Thyroid gland (tissue), 4 donors: ENCODE measurements at places on chromosomes 16 and 17.

DNA sequence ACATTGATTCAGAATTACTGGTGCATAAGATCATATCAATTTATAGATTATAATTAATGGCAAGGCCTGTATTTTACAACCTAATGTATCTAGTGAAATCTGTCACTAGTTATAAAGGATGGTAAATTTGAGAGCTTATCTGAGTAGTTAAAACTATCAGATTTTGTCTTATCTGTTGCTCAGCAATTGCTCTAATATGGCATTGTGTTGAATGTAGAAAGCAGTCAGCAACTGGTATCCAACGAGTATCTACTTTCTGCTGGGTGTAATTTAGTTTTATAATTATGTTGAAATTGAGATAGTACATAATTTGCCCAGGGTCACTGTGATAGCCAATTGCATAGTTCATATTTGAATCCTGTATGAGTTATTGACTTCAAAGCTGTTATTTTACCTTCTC, 1005.7 kb downstream of the CDH11 start:
- no peaks in the 10 kb centered on the region for H3K4me1 ChIP-seq
- H3K4me3 ChIP-seq = no peak overlapping the region
- H3K27ac ChIP-seq = no peak overlapping the region
- DNase-seq = no peak
- H3K36me3 ChIP-seq = no peaks in the 10 kb centered on the region

- DNase-seq = no peak
- H3K4me3 ChIP-seq = no peak overlapping the region
- no peak overlapping the region for H3K27ac ChIP-seq
- H3K27me3 ChIP-seq = no peaks in the 10 kb centered on the region
- peaks cover 9% of the 10 kb centered on the region for H3K4me1 ChIP-seq
Measured at GRCh38 chr17:78672871-78673371, 95.7 kb upstream of the DNAH17 start.

GRCh38 chr16:50152351-50152806, 727 bp upstream of the TENT4B start:
- peaks cover 17% of the 10 kb centered on the region for H3K4me1 ChIP-seq
- peak overlapping the region; percentile 90 for H3K27ac ChIP-seq
- H3K27me3 ChIP-seq = no peaks in the 10 kb centered on the region
- H3K36me3 ChIP-seq = no peaks in the 10 kb centered on the region
- DNase-seq = peak; percentile 47
- H3K4me3 ChIP-seq = peak overlapping the region; percentile 90

DNA sequence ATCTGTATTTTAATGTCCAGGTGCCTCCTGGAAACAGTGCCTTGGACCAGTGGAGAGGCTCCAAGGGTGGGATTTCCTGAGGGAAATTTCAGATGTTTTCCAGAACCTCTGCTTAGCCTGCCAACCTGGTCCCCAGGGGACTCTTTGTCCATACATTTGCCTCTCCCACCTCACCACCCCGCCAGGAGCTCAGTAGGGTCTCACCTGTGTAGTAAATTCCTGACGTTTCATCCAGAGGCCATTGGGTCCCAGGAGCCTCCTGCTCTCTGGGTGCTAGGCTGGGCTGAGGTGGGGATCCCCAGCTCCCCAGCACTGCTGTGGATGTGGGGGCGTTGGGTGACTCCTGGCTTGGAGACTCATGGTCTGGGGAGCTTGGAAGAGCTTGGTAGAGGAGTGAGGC, 2.7 kb downstream of the NLRP1 start:
- no peaks in the 10 kb centered on the region for H3K36me3 ChIP-seq
- DNase-seq = no peak
- H3K4me1 ChIP-seq = peaks cover 32% of the 10 kb centered on the region
- H3K27ac ChIP-seq = no peak overlapping the region

- no peaks in the 10 kb centered on the region for H3K36me3 ChIP-seq
- H3K27me3 ChIP-seq = no peaks in the 10 kb centered on the region
- no peak for DNase-seq
- H3K27ac ChIP-seq = no peak overlapping the region
- H3K4me1 ChIP-seq = no peaks in the 10 kb centered on the region
- no peak overlapping the region for H3K4me3 ChIP-seq
Measured at GRCh38 chr16:88363239-88363891, 19.4 kb upstream of the ZNF469 start.

GRCh38 chr16:14668556-14669223, 25.4 kb downstream of the PLA2G10 start:
- no peak overlapping the region for H3K27ac ChIP-seq
- no peaks in the 10 kb centered on the region for H3K27me3 ChIP-seq
- peaks cover 39% of the 10 kb centered on the region for H3K36me3 ChIP-seq
- no peak for DNase-seq
- H3K4me1 ChIP-seq = no peaks in the 10 kb centered on the region

GRCh38 chr16:22098405-22099255, 6.3 kb downstream of the VWA3A start:
- H3K36me3 ChIP-seq = no peaks in the 10 kb centered on the region
- no peak for DNase-seq
- no peaks in the 10 kb centered on the region for H3K4me1 ChIP-seq

DNA sequence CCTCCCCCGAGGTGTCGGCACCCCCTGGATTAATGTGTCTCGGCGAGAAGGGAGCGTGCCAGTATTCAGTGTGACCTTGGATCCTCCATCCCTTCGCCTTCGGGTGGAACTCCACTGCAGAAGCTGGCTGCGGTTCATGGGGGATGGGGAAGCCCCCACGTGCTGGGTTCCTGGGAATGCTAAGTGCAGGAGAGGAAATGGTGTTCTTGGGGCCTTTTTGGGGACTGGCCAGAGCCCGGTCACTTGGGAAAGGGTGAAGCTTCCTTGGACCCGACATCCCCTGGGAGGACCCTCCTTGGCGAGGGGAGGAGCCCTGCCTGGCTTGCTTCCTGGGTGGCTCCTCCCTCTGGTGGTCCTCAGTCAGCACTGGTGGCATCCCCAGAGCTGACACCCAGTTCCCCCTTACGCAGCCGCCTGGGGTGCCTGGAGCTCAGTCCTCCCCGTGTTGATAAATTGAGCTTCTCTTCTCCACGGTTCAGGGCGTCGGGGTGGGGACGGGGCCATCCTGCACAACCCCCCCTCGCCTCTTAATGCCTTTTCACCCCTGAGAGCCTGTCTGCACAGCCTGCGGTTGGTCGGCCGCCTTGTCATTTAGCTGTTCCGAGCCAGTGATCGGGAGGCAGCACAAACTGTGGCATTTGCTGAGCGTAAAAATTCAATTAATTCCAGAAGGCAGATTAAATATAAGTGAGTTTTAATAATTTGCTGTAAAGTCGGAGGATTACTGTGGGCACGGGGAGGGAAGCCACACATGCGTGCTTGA, 30.7 kb upstream of the GSE1 start:
- H3K4me3 ChIP-seq = no peak overlapping the region
- peak overlapping the region; percentile 59 for H3K27ac ChIP-seq
- H3K36me3 ChIP-seq = no peaks in the 10 kb centered on the region
- peaks cover 60% of the 10 kb centered on the region for H3K4me1 ChIP-seq

GRCh38 chr17:32801193-32801592, 75.7 kb downstream of the MYO1D start:
- H3K4me3 ChIP-seq = no peak overlapping the region
- H3K4me1 ChIP-seq = peaks cover 5% of the 10 kb centered on the region
- DNase-seq = no peak
- no peaks in the 10 kb centered on the region for H3K27me3 ChIP-seq
